ENCODE measurements at places on chromosomes 13 and 19.

DNA sequence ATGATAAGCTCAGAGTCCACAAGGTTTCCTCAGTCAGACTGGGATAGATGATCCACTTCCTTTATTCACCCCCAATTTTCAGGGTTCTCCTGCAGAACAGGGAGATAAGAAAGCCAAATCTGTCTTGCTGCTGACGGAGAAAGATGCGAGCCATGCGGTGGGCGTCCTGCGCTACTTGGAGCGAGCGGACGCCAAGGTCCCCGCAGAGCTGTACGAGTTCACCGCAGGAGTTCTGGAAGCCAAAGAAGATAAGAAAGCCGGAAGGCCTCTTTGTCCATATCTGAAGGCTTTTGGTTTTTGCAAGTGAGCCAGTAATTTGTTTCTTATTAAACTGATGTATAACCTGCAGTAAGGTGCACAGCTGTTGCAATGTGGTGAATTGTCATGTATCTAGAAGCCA lies 66.7 kb downstream of the SLC7A9 start:
- DNase-seq, result no peak

DNA sequence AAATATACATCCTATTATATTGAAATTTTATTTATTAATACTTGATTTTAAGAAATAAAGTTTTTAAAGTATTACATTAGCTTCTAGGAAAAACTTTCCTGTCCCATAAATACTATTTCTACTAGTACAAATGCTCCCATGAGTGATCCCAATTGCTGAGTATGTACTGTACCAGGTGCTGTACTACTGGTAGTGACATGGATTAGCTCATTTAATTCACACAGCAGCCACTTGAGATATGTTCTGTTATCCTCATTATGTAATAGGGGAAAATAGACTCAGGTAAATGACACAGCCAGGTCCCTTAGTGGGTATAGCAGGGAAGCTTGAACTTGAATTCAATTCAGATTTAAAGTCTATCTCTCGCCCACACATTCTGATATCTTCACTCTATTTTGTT lies 363.1 kb downstream of the FGF14 start:
- no peak for DNase-seq

DNA sequence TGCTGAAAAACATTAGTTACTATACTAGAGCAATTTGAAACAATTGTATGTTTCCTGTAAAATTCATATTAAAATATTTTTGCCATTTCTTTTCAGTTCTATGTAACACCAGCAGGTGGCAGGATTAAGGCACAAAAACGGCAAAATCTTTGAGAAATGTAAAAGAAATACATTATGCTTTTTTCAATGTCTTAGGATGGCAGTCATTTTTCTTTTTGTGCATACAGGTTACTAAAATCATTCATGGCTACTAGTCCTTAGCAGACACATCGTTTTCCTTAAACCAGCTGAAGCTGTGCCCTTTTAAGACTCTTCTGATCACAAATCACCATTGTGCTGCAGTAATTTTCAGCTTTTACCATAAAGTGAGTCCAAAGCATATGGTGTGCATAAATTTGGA lies 800.7 kb upstream of the SLITRK5 start:
- no peak for DNase-seq

DNA sequence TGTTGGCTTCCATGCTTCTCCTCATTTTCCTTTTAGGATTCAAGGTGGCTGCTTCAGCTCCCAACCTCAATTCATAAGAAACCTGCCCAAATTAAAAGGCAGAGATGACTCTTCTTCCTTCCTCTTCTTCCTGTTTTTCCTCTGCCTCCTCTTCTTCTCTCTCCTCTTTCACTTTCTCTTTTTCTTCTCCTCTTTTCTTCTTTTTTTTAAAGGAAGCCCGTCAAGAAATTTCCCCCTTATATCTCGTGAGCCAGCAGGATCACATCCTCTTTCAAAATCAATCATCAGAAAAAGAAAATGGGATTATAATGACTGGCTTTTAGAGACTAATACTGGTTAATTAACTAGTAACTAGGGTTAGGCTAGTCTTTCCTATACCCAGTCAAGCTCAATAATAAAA lies 220.3 kb downstream of the NBEA start:
- no peak for DNase-seq

- no peak for DNase-seq
Measured at GRCh38 chr13:41916173-41916954, 44.5 kb downstream of the VWA8 start.

DNA sequence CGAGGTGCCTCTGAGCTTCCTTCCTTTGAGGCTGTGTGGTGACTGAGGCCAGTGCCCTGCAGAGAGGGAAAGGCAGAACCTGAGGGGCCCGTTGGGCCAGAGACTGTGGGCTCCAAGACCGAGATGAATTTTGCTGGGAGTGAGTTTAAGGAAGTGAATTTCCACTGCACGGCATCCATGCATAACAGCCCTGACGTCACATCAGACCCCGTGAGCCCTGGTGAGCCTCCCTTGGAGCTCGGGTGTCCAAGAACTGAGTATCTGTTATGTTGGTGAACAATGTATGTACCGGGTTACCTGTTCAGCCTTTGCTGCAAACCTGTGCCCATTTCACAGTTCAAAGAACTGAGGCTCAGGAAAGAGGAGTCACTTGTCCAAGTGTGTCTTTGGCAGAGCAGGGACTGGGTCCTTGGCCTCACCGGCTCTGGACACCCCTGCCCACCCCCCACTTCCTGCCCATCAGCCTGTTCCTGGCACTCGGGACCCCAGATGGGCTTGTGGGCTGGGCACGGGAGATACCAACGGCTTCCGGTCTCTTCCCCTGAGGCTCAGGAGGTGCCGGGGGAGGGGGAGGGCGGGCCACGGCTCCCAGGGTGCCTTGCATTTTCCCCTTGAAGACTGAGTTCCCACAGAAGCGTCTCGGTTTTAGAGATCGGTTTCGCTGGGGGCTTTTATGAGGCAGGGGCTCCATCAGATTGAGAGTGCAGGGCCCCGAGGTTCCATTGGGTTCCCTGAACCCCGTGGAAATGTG lies 33.7 kb downstream of the NFILZ start:
- DNase-seq, result no peak

- DNase-seq, result no peak
Measured at GRCh38 chr13:72544042-72544441, 183.4 kb downstream of the MZT1 start.

DNA sequence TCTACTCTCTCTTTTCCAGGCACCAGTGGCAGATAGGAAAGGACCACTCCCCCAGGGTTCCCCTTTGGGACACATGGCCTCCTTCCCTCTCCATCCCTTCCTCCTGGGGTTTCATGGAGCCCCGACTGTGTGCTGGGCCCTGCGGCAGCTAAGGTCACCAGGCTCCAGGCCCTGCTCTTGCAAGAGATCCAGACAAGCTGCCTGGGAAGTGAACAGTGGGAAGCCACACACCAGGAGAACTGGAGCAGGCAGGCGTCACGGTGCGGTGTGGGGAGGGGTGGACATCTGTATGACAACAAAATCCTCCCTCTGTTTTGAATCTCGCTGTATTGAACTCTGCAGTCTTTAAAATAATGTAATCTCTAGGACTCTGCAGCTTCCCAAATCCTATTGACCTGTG lies 330.1 kb downstream of the UQCRFS1 start:
- no peak for DNase-seq

GRCh38 chr13:27280009-27280656 lies 9.5 kb downstream of the RASL11A start:
- no peak for DNase-seq

- no peak for DNase-seq
Measured at GRCh38 chr19:57800696-57801095, 14.0 kb downstream of the ZNF552 start.

GRCh38 chr13:77980592-77980991 lies 62.0 kb upstream of the EDNRB start:
- no peak for DNase-seq

DNA sequence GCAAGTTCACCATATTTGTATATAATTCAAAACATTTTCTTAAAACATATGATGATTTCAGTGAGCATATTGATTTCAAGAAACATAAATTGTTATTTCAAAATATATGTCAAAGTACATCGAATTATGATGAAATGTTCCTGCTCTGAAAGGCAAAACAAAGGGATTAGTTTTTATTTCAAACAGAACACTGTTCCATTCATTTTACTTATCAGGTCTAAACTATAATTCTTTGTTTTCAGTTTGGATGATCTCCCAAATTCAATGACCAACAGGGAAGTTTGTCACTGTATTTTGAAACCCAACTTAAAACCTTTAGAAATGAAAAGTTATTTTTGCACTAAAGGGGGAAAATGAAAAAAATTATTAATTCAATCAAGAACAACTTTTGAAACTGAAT lies 610.2 kb downstream of the SLITRK1 start:
- DNase-seq, result no peak

DNA sequence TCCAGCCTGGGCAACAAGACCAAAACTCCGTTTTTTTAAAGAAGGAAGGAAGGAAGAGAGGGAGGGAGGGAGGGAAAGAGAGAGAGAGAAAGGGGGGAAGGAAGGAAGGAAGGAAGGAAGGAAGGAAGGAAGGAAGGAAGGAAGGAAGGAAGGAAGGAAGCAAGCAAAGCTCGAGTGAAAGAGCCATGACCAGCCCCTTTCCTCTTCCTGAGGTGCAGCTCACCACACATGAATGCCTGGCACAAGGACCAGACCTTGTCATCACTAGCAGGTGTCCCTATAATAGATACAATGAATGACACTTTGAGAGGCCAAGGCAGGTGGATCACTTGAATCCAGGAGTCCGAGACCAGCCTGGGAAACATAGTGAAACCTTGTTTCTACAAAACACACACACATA lies 31.0 kb downstream of the SPRY2 start:
- no peak for DNase-seq

- DNase-seq, result no peak
Measured at GRCh38 chr13:103614761-103615160, 548.5 kb upstream of the SLC10A2 start.

GRCh38 chr19:32859591-32859990 lies 10.0 kb downstream of the SLC7A9 start:
- DNase-seq, result no peak

DNA sequence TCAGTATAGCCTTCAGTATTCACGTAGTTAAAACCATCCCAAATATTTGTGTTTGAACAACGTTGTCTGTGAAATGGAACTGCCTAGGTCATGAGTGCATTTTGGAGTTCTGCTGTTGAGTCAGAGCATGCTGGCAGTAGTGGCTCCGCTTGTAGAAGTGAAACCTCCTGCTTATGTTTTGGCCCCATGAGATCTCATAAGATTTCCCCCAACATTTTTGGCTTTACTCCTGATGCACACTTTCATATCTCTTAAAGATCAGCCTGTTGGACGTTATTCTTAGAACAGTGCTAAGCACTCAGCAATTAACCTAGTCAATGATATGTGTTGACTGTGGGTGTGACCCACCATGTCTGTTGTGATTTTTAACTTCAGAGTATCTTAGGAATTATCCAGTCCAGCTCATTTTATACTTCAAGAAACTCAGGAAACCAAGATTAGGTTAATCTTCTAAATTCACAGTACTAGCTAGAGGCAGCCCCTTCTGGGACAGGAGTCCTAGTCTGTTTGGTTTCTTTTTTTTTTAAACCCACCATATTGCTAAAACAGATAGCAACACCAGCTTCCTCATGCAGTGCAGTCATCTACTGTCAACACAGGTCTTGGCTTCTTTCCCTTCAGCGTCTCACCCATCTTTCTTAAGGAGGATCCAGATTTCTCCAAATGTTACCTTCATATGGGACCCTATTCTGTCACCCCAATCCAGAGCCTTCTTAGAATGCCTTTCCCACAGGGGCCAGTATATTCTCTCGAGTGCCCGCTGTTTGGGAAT lies 26.2 kb downstream of the RAP2A start:
- no peak for DNase-seq

DNA sequence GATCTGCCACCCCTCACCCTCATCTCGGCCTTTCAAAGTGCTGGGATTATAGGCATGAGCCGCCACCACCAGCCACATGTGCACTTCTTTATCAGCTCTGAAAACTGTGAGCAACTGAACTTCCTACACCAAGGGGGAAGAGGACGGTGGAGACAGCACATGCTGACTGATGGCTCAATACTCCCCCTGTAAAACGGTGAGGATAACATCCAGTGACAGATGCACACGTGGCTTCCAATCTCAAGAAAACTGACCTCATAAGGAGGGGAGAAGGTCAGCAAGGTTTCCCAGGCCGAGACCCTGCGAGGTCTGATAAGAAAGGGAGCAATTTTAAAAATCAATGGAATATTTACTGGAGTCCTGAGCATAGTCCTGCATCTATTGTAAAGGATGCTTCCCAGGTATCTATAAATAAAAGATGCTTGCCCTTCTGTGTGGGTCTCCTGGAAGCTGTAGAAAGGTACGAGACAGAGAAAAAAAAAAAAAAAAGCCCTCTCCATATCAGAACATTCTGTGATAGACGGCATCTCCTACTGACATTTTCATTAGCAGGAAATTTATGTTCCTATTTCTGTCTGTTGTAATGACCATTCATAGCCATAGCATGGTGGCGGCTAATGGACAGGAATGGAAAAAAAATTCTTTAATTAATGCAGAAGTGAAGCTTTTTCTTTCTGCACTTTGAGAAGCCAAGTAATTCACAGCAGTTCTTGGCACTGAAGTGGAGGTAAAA lies 385.1 kb downstream of the ZNF536 start:
- no peak for DNase-seq

DNA sequence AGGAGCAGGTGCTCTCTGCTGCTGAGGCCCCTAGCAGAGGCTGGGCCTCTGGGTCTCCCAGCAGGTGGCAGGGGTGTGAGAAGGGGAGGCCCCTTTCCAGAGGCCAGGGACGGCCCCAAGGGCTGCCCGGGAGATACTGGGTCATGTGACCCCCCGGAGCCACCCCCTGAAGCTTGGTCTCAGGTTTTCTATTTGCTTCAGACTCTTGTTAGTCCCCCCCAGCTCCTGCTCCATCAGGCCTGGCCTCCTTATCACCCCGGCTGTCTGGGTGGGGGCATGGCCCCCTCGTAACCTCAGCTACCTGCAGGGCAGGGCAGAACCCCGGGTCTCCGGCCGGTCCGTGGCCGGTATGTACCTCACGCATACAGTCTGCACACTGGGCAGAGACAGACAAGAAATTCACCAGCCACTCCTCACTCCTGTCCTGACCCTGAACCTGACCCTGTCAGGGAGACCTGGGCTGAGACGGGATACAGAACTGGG lies 13.2 kb upstream of the TCF3 start:
- DNase-seq, result no peak

All from stimulated activated CD4-positive, alpha-beta T cell treated with anti-CD3 and anti-CD28 coated beads, Interleukin-1b, Interleukin-23, amount 100 ng/mL, for 4 hours (primary cell).